ENCODE measurements at places on chromosomes 5 and 9.

- DNase-seq = peak; percentile 49
Observed at GRCh38 chr9:112421771-112422222, 41.9 kb downstream of the HSDL2 start.

- DNase-seq = no peak
Observed at GRCh38 chr9:123063177-123063598, 29.7 kb downstream of the GPR21 start.

DNA sequence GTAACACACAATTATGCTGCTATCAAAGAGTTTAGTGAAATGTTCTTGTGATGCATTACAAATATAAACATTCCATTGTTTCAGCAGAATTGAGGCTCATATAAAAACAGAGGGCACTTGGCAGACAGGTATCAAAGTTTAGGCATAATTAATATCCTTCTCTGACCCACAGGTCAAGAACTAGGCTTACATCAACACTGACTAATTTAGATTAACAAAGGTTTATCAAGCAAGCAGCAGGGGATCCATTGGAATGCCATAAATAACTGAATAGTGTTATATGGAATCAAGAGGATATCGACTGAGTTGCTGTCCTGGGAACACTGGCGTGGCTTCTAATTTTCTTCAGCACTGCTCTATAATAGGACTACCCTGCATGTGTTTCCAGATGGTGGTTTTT is 414.5 kb upstream of the ARRDC3 start:
- no peak for DNase-seq

- peak; percentile 21 for DNase-seq
Observed at GRCh38 chr9:70609542-70610286, 195.3 kb upstream of the KLF9 start.

GRCh38 chr9:20320921-20321320 is 301.4 kb downstream of the MLLT3 start:
- DNase-seq = no peak

DNA sequence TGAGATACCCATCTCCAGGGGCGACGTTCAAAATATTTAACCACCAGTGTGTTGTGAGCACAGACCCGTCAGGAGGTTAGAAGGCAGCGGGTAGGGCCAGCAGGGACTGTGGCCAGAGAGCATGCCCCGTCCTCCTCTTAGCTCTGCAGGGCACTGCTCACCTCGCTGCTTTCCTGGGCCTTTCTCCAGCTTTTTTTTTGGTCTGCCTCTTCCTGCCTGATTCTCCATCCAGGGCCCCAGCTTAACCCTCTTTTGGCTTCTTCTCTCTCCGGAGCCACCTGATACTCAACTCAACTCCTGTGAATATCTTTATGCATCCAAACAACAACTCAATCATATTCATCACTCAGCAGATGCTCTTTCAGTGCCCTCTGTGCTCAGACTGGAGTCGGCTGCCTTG is 44.0 kb downstream of the TMOD1 start:
- DNase-seq = no peak

GRCh38 chr9:94654165-94654894 is 15.0 kb upstream of the FBP1 start:
- peak; percentile 84 for DNase-seq
